ENCODE measurements at places on chromosomes 1 and 21.

GRCh38 chr21:45937721-45938452 is 43.7 kb upstream of the COL6A1 start:
- no peak for DNase-seq

DNA sequence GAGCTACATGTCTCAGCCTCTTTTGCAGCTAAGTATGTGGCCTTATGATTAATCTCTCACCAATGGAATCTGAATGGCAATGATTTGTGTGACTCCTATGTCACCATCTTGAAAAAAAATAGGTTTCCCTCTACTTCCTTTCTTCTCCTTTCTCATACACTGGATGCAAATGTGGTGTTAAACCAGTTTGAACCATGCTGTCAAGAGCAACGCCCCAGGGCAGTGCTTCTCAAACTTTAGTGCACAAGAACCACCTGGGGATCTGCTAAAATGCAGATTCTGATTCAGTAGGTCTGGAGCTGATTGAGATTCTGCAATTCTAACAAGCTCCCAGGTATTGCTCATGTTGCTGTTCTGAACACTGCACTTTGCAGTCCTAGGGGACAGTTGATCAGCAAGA is 44.7 kb upstream of the ZNF644 start:
- no peak for DNase-seq

GRCh38 chr1:79293611-79294010 is 287.1 kb upstream of the ADGRL4 start:
- no peak for DNase-seq

DNA sequence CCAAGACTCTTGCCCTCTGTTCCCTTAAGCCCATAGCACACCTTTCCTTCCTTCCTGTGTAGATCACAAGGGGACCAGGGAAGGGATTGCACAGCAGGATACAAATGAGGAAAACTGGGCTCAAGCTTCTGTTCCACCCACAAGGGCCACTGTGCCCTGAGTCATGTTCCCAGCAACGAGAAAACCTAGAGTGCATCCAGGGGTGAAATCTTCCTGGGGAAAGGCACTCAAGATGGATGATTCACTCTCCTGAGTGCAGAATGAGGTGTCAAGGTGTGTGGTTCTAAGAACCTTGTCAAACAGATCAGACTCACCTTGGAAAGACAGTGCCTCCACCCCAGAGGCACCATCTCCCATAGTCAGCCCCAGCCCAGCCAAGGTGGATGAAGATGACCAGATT is 40.7 kb upstream of the EYA3 start:
- DNase-seq: no peak

DNA sequence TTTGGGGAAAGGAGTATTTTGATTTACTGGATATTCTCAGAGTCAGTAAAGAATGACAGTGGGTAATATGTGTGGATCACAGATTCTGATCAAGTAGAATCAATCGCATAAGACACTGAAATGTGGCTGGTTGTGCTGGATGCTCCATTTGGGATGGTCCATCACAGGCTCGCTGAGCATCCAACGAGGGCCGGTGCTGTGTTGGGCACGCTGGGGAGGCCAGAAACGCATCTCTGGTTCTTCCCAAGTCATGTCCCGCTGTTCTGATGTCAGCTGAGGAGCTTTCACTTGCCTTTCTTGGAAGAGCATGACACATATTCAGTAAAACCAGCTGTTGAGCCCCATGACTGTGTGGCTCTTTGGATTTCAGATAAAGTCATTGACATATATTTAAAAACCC is 72.0 kb downstream of the UMODL1 start:
- no peak for DNase-seq

DNA sequence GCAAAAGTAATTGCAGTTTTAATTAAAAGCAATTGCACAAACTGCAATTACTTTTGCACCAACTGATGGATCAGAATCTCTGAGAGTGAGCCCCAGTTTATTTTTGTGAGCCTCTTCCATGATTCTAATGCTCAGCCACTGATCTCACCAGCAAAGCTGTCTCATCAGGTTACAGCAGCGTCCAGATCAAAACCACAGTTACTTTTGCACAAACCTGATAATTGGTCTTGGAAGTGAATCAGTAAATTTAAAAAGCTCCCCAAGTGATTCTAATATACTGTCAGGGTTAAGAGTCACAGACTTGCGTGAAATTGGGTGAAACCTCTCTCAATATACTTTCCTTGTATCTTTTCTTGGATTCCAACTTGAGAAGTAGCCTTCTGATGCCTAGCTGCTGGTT is 13.5 kb upstream of the CR2 start:
- no peak for DNase-seq

DNA sequence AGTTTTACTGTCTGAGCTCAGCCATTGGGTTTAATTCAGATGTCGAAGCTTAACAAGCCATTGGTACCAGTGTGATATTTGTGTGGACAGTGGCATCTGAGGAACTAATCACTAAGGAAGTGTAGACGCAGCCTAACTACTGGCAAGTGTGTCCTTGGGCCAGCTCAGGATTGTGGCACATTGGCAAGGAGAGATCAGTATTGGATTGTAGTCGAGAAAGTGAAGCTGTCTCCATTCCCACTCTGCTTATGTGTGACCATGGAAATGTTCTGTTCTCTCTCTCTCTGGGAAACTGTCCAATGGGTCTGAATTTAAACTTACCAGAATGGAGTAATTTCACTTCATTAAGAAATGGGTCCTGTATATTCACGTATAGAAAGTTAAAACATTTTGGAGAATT is 112.2 kb downstream of the ITSN1 start:
- no peak for DNase-seq

GRCh38 chr1:164702216-164702615 is 143.2 kb downstream of the PBX1 start:
- no peak for DNase-seq
